ENCODE measurements at places on chromosomes 2 and 18. TPM values are rescaled to one million over a fixed set of nuclear protein-coding genes. Genes with fewer than 3 reads are reported as not detected.

Gene VPS54
- total RNA-seq: 32.0 TPM

Gene SKOR2
- not detected for total RNA-seq

GRCh38 chr2:176137252-176137580, 7.7 kb downstream of the HOXD8 start:
- no peak for DNase-seq

GRCh38 chr2:32905270-32905669, 41.5 kb upstream of the LTBP1 start:
- DNase-seq: no peak

DNA sequence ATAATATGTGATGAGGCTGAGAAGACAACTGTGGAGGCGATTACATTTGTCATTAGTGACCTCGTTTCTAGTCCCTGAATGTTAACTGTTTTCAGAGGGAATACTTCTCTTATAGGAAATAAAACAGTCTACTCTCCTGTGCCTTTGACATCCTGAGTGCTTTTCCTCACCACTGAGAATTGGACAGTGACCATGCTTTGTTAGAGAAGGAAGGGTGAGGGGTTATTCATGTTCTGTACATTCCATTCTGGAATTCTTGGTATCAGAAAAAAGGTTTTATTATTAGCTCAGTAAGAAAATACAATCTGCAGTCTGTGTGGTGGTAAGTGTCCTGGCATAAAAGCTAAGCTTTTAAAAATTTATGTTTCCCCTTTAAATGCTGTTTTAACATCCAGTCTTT, 58.8 kb downstream of the PARD3B start:
- peak; percentile 33 for DNase-seq

DNA sequence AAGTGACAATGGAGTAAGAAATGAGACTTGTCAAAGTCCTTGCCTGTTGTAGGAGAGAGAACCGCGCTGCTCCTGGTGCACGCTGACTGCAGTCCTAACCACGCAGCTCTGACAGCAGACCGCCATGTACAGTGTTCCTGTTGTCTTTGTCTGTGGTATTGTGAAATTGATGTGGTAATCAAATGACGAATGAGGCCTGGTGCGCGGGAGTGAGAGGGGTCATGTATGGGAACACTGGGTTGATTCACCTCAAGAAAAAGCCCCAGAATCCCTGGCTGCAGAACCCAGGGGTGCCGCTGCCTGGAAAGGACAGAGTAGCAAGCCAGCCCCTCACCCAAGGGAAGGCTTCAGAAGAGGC, 64.0 kb downstream of the INPP4A start:
- peak; percentile 91 for DNase-seq

Gene RPL37A
- 822 TPM for total RNA-seq

- no peak for DNase-seq
Observed at GRCh38 chr2:39154944-39155343, 34.1 kb upstream of the SOS1 start.

DNA sequence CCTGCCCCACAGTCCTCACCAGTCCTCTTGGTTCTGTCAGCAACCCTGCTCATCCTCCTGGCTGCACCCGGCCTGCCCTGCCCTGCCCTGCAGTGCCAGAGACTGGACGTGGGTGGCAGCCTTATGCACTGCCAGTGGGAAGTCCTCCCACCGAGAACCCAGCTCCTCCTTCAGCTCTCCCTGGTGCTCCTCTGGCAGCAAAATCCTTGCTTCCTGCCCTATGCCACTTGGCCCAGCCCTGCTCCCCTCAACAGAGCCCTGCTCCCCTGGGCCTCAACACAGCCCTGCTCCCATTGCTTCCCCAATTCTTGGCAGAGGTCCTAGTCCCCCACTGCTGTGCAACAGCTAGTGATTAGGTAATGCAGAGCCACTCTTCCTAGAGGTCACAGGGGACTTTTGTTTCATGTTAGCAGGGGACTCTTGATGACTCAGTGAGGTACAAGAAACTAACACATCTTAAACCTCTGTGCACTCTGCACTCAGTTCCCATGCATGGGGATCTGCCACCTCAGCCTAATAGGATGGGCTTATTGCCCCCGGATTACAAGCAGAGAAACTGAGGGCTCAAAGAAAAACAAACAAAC, 58.0 kb upstream of the EDAR start:
- DNase-seq: no peak

DNA sequence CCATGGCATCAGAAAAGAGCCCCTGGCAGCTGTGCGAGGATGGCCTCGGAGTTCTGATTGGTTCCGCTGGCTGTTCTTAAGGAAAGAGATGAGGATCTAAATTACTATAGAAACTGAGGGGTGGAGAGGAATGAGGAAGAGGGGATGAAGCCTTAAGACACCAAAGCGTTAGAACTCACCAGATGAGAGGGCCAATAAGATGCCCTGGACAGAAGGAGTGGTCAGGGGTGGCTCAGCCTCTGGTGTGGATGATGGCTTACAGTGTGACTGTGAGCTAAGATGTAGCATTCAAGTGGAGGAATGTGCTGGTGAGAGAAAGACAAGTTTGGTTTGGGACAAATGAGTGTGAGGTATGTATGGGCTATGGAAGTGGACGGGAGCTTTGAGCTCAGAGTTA, 97.8 kb downstream of the ZFP36L2 start:
- DNase-seq: no peak

Gene HOXD4
- 5.5 TPM for total RNA-seq

- DNase-seq: no peak
Observed at GRCh38 chr2:29847886-29848285, 73.5 kb downstream of the ALK start.

Gene IHH
- not detected for total RNA-seq

Gene MSTN
- total RNA-seq: under 0.01 TPM

GRCh38 chr2:46735108-46735691, 180.4 kb downstream of the MCFD2 start:
- no peak for DNase-seq

GRCh38 chr18:24022161-24022560, 7.6 kb downstream of the TTC39C start:
- DNase-seq: peak; percentile 24

Gene GPR35
- total RNA-seq: 0.32 TPM

All from fibroblast of villous mesenchyme (primary cell).